ENCODE measurements at places on chromosomes 16 and 17.

DNA sequence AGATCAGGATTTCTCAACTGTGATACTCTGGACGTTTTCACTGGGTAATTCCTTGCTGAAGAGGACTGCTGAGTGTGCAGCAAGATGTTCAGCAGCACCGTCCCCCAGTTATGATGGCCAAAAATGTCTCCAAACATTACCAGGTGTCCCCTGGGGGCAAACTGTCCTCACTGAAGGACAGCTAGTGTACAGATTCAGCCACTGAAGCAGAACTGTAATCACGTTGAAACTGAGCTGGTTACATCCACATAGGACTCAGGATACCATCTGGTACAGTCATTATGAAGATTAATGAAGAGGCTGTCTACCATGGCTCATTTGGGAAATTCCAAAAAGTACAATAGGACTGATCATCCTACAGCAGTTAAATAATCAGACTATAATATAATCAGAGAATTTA is 43.3 kb upstream of the GINS3 start:
- no peak for DNase-seq

DNA sequence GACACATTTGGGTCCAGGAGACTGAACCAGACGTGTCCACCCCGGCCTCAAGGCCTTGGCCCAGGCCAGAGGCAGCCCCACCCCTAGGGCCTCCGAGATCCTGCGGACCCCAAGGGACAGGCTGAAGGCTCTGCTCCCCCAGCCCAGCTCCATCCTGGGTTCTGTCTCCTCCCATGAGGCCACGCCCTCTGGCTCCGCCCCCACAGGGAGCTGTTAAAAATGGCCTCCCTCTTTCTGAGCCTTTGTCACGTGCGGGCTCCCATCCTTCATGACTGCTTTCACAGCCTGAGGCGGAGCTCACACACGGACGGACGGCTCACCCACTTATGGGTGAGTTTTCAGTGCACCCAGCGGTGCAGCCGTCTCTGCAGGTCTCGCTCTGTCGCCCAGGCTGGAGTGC is 6.5 kb upstream of the CACNA1H start:
- no peak for DNase-seq

GRCh38 chr16:14194721-14195120 is 123.6 kb downstream of the MRTFB start:
- DNase-seq, result no peak

- DNase-seq, result no peak
Observed at GRCh38 chr17:19433255-19433654, 22.2 kb downstream of the RNF112 start.

- DNase-seq, result no peak
Observed at GRCh38 chr17:76204277-76204676, 36.0 kb downstream of the RNF157 start.

DNA sequence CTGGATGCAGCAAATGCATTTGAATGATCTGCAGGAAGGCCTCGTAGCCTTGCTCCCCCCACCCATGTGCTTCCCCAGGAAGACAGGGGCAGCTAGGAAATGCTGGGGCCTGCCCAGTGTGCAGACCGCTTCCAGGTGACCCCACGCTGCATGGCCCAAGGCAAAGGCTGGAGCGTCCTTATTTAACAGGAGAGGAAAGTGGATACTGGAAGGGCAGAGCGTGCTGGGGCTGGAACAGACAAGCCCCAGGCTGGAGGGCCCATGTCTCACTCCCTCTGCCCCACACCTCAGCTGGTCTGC is 26.1 kb upstream of the NPTX1 start:
- DNase-seq, result no peak

- DNase-seq, result no peak
Observed at GRCh38 chr16:78529881-78530280, 430.4 kb downstream of the WWOX start.

GRCh38 chr16:71540-72401 is 660 bp downstream of the RHBDF1 start:
- no peak for DNase-seq

- DNase-seq, result no peak
Observed at GRCh38 chr16:85905110-85906095, 6.4 kb downstream of the IRF8 start.

GRCh38 chr17:77279448-77280303 is 138.9 kb downstream of the SEC14L1 start:
- DNase-seq, result no peak

GRCh38 chr17:40912486-40913210 is 24.8 kb downstream of the KRT23 start:
- DNase-seq, result no peak

DNA sequence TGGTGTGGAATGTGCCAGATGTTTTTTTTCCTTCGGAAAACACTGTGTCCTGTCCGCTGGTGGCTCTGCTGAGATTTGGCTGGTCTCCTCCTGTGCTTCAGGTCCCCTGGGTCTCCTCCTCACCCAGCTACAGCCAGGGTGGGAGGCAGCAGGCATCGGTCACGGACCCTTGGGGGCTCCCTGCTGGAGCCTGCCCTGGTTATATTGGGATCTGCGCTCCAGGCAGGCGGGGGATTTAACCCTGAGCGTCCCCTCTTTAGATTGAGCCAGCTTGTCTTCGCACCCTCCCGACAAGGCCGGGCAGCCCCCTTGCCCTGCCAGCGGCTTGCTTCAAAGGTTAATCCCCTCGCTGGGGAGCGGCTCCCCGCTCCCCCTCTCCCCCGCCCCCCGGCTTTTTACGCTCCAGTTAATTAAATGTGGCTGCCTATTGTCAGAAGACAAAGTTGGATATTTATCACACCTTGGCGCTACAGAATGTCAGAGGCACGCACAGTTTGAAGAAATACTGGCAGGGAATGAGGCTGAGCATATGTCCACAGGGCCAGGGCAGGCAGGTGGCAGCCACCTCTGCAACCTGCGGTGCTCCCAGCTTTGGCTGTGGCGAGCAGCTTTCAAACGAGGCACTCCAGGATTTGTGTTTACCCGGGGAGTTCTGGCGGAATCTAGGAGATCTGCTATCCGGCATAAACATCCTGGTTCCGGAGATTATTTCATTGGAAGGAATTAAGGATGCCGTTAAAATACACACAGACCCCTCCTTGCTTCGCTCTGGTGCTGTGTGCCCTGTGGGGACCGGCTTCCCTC is 38.2 kb upstream of the GSE1 start:
- DNase-seq, result no peak

- no peak for DNase-seq
Observed at GRCh38 chr17:42853004-42853403, 2.0 kb downstream of the AOC3 start.

DNA sequence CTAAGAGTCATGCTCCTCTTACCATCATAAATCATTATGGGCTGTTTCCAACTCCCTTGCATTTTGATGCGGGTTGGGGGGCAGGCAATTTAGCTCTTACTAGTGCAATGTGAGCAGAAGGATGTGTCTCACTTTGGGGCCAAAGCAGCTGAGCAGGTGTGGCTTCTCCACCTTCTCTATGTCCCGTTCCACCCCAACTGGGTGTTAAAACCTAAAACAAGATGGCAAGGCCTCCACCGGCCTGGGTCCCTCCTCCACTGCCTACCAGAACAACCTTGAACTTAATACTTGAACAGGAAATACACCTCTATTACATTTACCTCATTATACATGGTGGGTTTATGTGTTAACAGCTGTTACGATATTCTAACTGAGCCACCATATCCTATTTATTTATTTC is 52.8 kb downstream of the TOX3 start:
- no peak for DNase-seq

DNA sequence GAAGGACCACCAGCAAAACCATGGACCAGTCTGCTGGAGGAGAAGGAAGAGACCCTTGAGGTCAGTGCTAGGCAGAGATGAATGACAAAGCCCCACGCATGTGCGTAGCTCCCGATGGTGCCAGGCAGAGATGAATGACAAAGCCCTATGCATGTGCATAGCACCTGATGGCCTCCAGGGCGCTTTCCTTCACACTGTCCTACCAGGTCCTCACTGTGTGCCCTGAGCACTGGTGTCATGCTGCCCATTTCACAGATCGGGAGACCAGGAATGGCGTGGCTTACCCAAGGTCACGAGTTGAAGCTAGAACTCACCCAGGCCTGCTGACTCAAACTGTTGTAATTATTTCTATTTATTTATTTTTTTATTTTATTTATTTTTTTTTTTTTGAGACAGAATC is 149.6 kb downstream of the KATNIP start:
- DNase-seq, result no peak

- no peak for DNase-seq
Observed at GRCh38 chr16:86951831-86952598, 365.2 kb downstream of the C16orf95 start.

- DNase-seq, result no peak
Observed at GRCh38 chr17:50491505-50491904, 12.8 kb downstream of the RSAD1 start.

DNA sequence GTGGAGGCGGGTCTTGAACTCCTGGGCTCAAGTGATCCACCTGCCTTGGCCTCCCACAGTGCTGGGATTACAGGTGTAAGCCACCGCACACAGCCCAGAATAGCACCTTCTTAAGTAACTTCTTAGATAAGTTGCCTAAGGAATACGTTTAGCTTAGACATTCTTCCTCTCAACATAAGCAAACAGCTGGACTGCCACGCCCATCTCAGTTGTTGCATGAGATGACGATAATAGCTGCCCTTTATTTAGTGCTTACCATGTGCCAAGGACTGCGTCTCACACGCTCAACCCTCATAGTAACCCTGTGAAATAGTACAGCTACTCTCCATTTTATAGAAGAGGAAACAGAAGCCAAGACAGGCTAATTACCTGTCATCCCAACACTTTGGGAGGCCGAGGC is 11.8 kb downstream of the HASPIN start:
- no peak for DNase-seq

DNA sequence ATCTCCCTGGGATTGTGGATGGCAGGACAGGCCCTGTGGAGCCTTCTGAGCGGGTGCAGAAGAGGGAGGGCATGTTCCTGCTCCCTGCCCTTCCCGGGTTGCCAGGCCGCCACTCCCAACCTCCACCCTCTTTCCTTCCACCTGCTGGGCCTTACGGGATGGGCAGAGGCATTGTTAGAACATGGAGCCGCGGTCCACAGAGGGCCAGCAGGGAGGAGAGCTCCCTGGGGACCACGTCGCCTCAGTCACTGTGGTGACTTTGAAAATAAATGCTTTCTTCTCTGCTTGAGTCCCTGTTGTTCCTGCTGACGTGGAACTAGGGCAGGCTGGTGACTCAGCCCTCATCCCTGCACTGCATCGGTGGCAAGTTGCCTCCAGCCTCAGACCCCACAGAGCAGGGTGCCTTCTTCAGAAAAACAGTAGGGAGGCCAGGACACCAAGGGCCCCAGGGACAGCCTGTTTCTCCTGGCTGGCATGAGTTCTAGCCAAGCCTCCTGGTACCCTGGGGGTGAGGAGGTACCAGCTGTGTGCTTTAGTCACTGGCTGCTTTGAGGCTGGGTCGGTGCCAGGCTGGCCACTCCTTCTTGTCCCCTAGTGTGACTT is 224.9 kb downstream of the SEC14L1 start:
- no peak for DNase-seq

DNA sequence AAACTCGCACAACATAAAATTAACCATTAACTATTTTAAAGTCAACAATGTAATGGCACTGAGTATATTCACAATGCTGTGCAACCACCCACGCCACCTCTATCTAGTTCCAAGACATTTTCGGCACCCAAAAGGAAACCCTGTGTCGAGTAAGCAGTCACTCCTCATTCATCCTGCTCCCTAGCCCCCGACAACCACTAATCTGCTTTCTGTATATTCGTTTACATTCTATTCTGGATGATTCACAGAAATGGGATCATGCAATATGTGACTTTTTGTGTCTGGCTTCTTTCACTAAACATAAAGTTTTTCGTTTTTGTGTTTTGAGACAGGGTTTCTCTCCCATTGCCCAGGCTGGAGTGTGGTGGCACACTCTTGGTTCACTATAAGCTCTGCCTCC is 42.2 kb upstream of the HAPSTR1 start:
- no peak for DNase-seq

DNA sequence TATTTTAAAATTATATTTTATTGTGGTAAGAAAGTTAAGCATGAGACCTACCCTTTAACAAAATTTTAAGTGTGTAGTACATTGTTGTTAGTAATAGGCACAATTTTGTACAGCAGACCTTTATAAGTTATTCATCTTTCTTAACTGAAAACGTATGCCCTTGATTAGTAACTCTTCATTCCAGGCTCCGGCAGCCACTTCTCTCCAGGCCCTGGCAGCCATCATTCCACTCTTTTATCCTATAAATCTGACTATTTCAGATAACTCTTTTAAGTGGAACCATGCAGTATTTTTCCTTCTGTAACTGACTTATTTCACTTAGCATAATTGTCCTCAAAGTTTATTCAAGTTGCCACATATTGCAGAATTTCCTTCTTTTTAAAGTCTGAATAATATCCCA is 348.2 kb downstream of the CDH11 start:
- DNase-seq, result no peak

DNA sequence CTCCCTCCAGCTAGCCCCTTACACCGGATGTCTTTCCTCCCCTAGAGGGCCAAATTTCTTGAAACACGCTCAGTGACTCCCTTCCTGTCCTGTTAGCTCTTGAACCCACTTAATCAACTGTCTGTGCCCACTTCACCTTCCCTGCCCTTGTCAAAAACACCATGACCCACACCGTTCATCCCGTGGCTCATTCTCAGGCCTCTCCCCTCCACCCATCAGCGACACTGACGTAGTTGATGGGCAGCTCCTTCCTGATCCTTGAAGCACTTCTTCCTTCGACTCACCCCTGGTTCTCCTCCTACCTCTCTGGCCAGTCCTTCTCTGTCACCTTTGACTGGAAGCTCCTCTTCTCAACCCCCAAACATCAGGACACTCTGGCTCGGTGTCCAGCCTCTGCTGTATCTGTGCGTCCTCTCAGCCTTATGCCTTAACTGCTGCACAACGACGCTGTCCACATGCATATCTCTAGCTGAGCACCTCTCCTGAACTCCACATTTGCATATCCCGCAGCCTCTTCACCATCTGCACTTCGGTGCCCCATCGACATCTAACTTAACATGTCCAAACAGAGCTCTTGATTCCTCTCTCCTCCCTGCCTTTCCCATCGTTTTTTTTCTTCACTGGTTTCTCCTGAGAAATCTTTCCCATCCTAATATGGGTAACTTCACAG is 39.3 kb upstream of the CCDC182 start:
- DNase-seq, result no peak

- DNase-seq, result no peak
Observed at GRCh38 chr16:57804111-57804837, 2.0 kb upstream of the KIFC3 start.

DNA sequence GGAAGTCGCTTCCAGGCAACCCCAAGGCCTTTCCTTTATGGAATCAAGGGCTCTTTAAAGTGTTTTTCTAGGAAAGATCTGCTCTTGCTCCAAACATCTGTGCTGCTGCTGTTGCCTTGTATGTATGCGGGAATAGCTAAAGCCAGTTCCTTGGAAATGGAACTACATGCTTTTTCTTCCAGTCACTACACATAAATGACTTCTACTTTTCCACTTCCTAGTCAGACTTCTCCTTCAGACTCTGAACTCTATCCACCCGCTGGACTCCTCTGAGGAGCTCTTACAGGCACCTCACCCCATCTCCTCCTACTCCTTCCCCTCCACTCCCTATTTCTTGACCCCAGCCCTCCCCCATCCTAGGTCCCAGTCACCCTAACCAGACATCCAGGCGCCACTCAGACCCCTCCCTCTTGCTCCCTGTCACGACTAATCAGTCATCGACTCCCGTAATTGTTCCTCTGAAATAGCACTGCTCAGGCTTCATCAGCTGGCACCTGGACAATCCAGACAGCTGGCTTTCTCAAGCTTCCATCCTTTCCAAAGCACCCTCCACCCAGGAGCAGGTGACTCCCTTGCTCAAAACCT is 15.0 kb upstream of the PEMT start:
- no peak for DNase-seq
